Activated CD8-positive, alpha-beta memory T cell treated with anti-CD3 and anti-CD28 coated beads for 4 hours (primary cell): ENCODE measurements at places on chromosomes 13 and 19.

- DNase-seq = no peak
Measured at GRCh38 chr13:50529154-50529882, 314.2 kb downstream of the DLEU7 start.

- DNase-seq = no peak
Measured at GRCh38 chr13:103525530-103525929, 459.3 kb upstream of the SLC10A2 start.

GRCh38 chr13:26988059-26988769 lies 183.4 kb downstream of the USP12 start:
- no peak for DNase-seq

DNA sequence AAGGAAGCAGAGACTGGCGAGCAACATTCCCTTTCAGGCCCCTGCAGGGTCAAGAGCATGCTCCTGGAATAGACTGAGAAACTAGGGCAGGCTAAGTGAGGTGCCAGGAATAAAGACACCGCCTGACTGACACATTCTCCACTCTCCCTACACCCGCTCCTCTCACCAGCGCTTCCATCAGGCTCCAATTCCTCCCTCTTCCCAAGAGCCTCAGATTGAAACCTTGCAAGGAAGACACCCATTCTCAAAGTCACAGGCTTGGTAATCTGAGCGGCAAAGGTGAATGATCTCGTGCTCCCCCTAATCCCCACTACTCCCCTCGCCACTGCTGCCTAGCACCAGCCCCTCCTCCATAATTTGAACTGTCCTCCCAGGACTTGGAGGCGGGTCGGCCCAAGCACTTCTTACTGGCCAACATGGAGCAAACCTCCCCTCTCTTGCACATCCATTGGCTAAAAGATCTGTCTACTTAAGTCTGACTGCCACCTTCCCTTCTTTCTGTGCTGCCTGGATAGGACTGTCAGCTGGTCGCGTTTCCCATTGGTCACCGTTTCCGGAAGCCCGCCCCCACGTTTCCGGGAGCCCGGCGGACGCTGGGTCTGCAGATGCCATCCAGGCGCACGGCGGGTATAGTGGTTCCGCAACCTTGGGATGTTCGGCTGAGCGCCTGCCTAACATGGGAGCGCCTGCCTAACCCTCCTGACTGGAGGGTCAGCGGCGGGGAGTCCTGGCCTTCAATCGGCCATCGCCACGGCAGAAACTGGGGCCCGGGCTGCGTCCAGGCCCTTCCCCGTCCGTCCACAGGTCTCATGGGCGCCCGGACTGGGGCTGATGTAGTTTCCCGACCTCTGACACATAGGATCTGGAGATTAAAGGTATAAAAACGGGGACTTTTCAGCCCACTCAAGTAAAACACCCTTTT lies 33.6 kb downstream of the ZNF383 start:
- DNase-seq = no peak

GRCh38 chr19:6996810-6997209 lies 24.4 kb downstream of the MBD3L2B start:
- DNase-seq = no peak

DNA sequence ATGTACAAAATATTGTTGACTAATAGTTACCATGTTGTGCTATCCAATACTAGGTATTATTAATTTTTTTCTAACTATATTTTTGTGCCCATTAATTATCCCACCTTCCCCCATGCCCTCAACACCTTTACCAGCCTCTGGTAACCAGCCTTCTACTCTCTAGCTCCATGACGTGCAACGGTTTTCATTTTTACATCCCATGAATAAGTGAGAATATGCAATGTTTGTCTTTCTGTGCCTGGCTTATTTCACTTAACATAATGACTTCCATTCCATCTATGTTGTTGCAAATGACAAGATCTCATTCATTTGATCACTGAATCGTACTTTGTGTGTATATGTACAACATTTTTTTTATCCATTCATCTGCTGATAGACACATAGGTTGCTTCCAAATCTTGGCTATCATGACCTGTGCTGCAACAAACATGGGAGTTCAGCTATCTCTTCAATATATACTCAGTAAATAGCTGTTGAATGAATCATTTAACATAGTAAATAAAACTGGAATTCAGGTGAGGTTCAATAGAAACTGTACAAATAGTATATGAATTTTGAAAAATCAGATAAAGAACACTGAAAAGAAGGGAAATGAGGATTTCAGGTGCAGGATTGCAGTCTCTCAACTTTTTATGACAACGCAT lies 509.0 kb upstream of the MIR17HG start:
- no peak for DNase-seq
